ENCODE measurements at places on chromosomes 3 and 15.

GRCh38 chr3:183298701-183299153, 45.7 kb downstream of the B3GNT5 start:
- peak; percentile 25 for DNase-seq

DNA sequence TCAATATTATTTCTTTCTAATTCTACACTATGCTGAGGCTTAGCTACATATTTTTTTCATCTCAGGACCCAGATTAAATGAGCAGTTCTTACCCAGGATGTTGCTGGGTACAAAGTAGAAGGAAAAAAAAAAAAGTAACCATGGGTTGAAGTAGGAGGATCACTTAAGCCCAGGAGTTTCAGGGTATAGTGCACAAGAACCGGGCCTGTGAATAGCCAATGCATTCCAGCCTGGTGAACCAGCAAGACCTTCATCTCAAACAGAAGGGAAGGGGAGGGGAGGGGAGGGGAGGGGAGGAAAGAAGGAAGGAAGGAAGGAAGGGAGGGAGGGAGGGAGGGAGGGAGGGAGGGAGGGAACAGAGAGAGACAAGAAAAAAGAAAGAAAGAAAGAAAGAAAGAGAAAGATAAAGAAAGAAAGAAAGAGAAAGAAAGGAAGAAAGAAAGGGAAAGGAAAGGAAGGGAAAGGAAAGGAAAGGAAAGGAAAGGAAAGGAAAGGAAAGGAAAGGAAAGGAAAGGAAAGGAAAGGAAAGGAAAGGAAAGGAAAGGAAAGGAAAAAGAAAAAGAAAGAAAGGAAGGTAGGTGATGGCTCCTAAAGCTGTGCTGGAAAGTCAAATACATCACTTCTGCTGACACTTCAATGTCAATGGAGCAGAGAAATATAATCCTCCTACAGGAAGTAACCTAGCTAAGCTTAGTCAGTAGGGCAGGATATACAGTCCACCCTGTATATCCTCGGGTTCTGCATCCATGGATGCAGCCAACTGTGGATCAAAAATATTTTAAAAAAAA, 206.8 kb upstream of the TGFBR2 start:
- no peak for DNase-seq

- DNase-seq = no peak
Measured at GRCh38 chr15:80594091-80594889, 100.8 kb upstream of the ABHD17C start.

GRCh38 chr3:127770671-127771355, 51.5 kb downstream of the MGLL start:
- DNase-seq = no peak

Measured in iPS DF 19.7 (cell line).